ENCODE measurements at places on chromosomes 1 and 21.

DNA sequence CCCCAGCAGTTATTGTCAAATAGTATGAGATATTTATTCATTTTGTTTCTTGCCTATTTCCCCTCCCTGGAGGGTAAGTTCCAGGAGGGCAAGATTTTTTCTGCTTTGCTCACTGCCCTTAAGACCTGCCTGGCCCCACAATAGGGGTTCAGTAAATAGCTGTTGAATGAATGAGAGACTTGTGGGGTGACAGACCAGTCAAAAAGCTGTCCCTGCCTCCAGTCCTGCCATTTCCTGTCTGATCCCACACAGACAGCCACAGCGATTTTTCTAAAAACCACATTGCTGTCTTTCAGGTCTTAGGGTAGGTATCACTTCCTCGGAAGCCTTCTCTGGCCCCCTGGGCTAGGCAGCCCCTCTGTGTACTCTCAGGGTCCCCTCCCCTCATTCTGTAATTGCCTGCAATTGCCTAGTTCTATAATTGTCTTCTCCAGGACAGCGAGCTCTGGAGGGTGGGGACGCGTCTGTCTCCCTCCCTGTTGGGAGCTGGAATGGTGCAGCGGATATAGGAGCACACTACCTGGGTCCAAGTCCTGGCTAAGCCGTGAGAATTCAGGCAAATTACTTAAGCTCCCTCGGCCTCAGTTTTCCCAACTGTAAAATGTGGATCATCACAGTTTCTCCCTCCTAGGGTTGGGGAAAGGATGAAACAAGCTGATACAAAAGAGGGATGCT, 1.8 kb upstream of the EXTL1 start:
- no peak for DNase-seq

DNA sequence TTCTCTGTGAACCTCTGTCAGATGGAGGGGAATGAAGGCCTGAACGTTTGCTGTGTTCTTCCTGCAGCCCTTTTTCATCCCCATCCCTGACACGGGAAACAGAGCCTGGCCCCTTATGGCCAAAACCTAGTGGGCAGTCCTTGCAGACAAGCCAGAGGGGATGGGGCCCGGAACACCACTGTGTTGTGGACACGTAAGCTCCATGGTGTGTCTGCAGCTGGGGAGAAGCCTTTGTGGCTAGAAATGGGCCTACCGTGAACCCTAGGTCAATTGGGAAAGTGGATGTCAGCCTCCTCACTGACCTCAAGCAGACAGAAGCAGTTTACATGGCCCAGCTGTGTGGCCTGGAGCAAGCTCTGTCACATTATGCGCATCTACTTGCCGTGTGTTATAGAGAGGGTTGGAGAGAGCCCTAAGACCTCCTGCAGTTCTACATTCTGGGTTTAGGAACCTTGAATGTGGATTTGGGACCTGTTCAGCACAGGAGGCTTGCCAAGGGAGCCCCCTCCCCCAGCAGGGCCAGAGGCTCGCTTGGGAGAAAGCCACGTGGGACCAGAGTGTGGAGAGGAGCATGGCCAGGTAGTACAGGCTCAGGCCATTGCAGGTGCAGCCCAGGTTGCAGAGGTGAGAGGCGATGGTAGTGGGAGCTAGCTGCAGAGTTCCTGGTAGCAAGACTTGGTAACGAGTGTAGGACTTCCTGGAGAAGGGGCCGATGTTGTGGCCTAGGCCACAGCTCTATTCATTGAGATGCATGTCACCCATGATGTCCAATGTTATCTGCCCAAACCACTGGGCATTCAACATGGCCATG, 20.7 kb downstream of the PARS2 start:
- no peak for DNase-seq

- DNase-seq = no peak
Measured at GRCh38 chr1:197671140-197671539, 104.1 kb downstream of the DENND1B start.

GRCh38 chr1:21782349-21782867, 541 bp downstream of the USP48 start:
- DNase-seq = no peak

- DNase-seq = no peak
Measured at GRCh38 chr1:219298571-219299148, 125.0 kb downstream of the LYPLAL1 start.

GRCh38 chr1:32044234-32044633, 28.5 kb upstream of the TMEM39B start:
- no peak for DNase-seq

DNA sequence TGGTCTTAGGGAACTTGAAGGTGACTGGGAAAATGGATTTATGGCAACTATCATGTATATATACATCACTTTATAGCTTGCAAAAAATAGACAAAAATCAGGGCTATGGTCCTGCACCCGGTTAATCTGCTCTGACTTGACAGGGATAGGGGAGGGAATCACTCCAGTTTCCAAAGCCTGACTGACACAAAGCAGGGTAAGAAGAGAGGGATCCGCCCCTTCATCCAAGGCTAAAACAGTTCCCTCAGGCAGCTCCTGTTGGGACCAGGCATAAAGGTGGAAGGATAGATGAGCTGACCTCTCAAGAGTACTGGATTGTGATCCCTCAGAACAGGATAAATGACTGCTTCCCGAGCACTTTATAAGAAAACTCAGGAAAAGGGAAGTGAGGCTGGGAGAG, 1.4 kb downstream of the PBXIP1 start:
- DNase-seq = no peak

GRCh38 chr1:150927624-150928023, 1.5 kb downstream of the SETDB1 start:
- no peak for DNase-seq

- no peak for DNase-seq
Measured at GRCh38 chr1:225750875-225751824, 26.5 kb upstream of the SRP9 start.

All from SK-N-MC (cell line).